ENCODE measurements at places on chromosomes 11 and 22.

DNA sequence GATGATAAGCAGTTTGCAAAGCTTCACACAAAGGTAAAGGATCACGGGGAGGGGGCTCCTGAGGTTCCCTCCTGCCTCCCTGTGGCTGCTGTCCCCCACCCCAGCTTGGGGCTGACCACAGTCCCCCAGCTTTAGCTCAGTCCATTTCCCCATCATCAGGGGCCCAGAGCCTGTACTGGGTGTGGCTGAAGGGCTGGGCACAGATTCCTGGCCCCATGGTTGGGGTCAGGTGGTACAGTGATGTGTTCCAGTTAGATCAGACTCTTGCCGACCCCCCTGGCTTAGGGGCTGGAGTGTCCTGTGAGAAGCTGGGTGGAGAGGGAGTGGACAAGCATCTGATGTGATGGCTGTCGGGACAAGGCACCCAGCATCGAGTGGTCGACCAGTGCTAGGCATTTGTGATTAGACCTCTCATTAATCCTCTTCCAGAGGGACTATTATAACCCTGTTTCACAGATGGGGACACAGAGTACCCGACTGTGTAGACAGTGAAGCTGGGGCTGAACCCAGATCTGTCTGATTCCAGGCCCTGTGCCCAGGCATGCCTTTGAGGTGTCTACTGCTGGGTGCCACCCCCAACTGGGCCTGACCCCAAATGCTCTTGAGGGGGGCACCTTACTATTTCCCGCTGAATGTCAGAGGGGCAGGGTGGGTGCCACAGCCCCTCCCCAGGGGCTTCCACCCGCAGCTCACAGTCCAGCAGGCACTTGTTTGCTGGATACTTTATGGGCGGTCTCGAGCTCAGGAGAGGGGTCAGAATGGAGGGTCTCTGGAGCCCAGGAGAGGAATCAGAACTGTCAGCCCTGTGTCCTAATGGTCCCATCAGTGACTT lies 4.3 kb downstream of the SHANK3 start:
- DNase-seq = no peak

DNA sequence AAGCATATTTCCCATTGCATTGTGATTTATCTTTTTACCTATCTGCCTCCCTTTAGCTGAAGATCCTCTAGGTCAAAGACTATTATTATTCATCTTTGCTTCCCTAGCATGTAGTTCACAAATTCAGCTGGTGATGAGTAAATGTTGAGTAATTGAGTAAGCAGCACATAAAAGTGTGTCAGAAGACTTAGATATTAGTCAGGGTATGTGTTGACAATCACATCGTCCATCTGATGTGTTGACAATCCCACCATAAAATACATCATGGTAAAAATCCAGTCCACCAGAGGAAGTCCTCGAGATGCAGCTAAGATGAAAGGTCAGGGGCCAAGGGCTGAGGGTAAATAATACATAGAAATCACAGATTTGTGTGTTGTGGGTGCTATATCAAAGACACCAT lies 22.9 kb upstream of the ABTB2 start:
- no peak for DNase-seq

- DNase-seq = no peak
Measured at GRCh38 chr22:31378123-31378522, 21.3 kb upstream of the DRG1 start.

DNA sequence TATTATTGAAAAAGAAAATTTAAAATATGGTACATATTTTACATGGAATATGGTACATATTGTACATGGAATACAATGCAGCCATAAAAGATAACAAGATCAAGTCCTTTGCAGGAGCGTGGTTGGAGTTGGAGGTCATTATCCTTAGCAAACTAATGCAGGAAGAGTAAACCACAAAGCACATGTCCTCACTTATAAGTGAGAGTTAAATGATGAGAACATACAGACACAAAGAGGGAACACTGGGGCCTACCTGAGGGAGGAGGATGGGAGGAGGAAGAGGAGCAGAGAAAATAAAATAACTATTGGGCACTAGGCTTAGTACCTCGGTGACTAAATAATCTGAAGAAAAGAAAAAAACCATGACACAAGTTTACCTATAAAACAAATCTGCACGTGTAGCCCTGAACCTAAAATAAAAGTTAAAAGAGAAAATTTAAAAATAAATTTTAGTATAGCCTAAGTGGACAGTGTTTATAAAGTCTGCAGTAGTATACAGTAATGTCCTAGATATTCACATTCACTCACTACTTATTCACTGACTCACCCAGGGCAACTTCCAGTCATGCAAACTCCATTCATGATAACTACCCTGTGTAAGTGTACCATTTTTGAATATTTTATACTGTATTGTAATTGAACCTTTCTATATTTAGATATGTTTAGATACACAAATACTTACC lies 204.4 kb downstream of the FAM76B start:
- DNase-seq = no peak

GRCh38 chr11:69538854-69539253 lies 57.4 kb downstream of the LINC01488 start:
- no peak for DNase-seq

Data from stimulated activated CD8-positive, alpha-beta memory T cell treated with anti-CD3 and anti-CD28 coated beads, Interleukin-4, amount 100 ng/mL, for 24 hours (primary cell).